Cortex of kidney (tissue), 1 donor: ENCODE measurements at places on chromosomes 1 and 21.

- no peak for DNase-seq
Measured at GRCh38 chr1:17561561-17561985, 22.1 kb downstream of the ARHGEF10L start.

GRCh38 chr1:174969977-174970376, 29.8 kb upstream of the CACYBP start:
- no peak for DNase-seq

GRCh38 chr1:208597571-208597970, 353.4 kb upstream of the PLXNA2 start:
- no peak for DNase-seq

DNA sequence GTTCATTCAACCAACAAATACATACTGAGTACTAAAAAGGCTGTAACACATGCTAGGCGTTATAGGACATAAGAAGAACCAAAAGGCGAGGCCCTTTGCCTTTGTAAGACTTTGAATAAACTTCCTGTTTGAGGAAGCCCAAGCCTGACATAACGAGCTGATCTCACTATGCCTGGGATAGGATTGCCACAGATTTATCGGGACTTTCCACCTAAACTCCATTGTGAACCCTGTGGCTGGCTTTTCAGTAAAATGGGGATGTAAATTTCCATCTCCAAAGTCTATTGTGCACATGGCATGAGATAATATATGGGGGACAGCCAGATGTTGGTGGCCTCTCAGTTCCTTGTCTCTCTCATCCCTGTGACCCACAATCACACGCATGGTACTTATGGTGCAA, 41.9 kb downstream of the LMO4 start:
- DNase-seq = no peak

- no peak for DNase-seq
Measured at GRCh38 chr1:51950701-51951100, 39.8 kb downstream of the RAB3B start.
